ENCODE measurements at places on chromosomes 6 and 20.

DNA sequence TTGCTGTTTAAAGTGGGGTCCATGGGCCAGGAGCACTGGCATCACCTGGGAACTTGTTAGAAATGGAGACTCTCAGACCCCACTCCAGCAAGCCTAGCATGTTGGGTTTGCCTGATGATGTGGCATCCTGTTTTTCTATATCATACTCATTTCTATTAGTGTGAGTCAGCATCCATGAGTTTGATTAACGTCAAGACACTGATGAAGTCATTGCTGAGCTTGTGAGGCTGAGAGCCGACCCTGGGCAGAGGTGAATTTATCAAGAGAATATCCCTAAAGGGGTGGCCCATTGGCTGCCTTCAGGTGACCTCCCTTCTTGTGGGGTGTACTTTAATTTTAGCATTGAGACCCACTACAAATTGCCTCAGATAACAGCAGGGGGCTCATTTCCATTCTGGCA is 43.4 kb upstream of the RNF144B start:
- no peak for DNase-seq

DNA sequence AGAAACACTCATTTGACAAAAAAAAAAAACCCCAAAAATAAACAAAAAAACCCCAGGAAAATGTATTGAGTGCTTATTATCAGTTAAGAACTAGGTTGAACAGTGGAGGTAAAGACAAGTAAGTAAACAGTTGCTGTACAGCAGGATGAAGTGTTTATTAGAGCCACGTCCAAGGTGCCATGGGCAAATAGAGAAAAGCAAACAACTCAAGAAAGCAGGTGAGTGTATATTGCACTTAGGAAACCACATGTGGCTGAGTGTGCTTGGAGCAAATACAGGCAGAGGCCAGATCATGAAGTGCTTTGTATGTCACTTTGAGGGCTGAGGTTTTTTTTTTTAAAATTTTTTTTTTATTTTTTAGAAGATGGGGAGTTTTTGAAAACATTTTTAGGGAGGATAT is 98.3 kb downstream of the MACROD2 start:
- no peak for DNase-seq

DNA sequence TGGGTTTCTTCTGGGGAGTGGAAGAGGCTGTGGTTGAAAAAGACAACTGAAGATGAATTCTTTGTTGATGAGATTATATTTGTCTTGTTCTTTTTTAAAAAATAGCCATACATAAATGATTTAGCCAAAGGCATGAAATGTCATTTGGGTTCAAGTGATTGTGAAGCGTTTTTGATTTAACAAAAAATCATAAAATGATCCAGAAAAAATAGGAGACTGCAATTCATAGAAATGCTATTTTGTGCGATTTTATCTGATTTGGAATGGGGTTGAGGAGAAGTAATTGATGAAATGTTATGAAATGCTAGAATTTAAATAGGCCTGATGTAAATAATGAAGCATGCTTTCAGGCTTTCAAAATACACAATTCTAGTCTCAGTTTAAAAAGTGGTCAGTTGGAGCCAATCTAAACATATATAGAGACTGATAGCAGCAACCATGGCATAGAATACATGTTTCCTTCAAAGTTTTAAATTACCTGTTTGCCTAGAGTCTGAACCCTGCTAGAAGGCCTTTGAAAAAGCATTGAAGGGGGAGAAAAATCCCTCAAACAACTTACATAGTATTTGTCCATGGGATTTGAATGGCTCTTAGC is 21.8 kb downstream of the PFDN4 start:
- no peak for DNase-seq

DNA sequence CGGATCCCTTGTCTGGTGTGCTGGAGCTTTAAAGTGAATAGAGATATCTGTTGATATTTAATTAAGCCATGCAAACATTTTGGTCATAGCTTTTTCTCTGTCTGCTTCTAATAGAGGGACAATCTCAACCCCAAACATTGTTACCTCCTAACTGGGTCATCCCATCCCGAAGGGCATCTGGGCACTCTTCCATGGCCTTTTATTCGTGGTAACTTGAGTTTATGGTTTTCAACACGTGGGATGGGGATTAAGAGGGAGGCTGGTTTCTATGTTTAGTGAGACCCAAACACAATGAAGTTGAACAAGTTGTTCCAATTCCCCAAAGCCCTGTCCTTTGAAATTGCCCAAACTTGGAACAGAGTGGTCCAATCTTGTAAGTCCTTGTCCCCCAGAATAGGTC is 1.4 kb upstream of the ENPP5 start:
- DNase-seq: no peak

GRCh38 chr6:75167851-75168250 is 38.0 kb downstream of the COL12A1 start:
- no peak for DNase-seq

DNA sequence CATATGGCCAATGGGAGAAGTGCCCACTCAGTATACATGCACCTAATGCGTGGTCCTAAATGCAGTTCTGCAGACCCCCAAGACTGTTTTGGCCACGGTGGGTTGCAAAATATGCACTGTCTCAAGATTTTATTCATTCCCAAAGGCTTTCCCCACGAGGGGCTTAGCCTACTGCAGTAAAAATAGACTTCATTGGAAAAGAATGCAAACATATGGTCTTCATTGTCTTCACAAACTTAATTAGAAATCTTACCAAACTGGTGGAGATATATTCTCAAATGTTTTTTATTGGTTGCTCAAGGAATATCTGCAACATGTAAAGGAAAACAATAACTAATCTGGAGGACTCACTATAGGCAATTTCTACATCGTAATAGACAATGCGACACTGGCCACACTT is 31.6 kb upstream of the PRL start:
- DNase-seq: no peak

GRCh38 chr6:61867635-61868034 is 418.4 kb downstream of the KHDRBS2 start:
- no peak for DNase-seq

- DNase-seq: no peak
Observed at GRCh38 chr6:18121580-18122127, 823 bp downstream of the NHLRC1 start.

- DNase-seq: peak; percentile 90
Observed at GRCh38 chr6:53651205-53651763, 14.3 kb downstream of the KLHL31 start.

- DNase-seq: no peak
Observed at GRCh38 chr6:27208042-27208441, 39.5 kb upstream of the PRSS16 start.

- DNase-seq: no peak
Observed at GRCh38 chr6:125325586-125325985, 23.8 kb upstream of the HDDC2 start.

All from inflammatory macrophage treated with lipopolysaccharide for 1 hour (primary cell).